ENCODE measurements at places on chromosomes 5 and 9.

GRCh38 chr5:135365281-135365680, 33.8 kb downstream of the MACROH2A1 start:
- no peak for DNase-seq

GRCh38 chr5:107359916-107360234, 310.9 kb downstream of the EFNA5 start:
- DNase-seq, result no peak

DNA sequence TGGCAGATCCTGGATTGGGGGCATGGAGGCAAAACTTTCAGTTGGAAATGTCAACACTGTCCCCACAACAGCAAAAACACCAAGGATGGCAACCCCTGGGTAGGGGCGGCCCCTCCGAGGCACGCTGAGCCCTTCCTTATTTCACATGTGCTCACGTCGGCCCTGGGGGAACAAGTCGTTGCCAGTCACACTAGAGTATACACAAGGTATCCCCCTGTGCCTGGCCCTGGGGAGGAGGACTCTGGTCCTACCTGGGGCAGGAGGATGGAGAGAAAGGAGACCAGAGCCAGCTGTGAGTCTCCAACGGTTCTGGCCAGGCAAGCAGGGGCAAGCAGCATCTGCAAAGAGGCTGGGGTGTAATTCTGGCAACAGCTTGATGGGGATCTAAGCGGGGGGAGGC, 126.9 kb upstream of the FOXD4L5 start:
- no peak for DNase-seq

GRCh38 chr5:88740604-88741185, 142.3 kb downstream of the MEF2C start:
- no peak for DNase-seq

DNA sequence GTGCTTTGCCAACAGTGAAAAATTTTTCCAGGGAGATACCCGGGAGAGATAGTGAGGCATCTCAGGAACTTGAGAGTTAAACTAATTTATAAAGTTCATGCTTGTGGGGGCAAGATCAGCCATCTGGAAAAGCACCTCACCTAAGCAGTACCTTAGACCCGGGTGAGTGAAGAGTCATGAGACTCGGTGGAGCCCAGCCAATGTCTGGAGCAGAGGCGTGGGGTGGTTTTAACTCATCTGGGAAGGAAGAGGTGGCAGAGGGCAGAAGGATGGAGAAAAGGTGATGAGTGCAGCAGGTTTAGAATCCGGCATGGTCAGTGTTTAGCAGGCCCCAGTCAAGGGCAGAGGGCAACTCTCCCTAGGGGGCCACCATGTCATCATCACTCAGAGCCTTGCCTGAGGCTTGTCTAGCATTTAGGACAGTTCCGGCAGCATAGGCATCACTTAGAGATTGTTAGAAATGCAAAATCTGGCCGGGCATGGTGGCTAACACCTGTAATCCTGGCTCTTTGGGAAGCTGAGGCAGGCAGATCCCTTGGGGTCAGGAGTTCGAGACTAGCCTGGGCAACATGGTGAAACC, 4.3 kb upstream of the RNF183 start:
- no peak for DNase-seq

Data from NCI-H524 (cell line).